HAP-1 (cell line): ENCODE measurements at places on chromosomes 7 and 10.

- no peak for DNase-seq
Observed at GRCh38 chr7:108613949-108614381, 44.3 kb downstream of the DNAJB9 start.

DNA sequence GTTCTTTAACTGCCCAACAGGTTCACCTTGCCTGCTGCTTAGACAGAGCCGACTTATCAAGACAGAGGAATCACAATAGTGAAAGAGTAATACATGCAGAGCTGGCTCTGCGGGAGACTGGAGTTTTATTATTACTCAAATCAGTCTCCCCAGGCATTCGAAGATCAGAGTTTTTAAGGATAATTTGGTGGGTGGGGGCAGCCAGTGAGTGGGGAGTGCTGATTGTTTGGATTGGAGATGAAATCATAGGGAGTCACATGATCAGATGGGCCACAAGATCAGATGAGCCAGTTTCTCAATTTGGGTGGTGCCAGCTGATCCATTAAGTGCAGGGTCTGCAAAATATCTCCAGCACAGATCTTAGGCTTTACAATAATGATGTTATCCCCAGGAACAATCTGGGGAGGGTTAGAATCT is 131.3 kb downstream of the AKR1D1 start:
- DNase-seq: peak; percentile 52

DNA sequence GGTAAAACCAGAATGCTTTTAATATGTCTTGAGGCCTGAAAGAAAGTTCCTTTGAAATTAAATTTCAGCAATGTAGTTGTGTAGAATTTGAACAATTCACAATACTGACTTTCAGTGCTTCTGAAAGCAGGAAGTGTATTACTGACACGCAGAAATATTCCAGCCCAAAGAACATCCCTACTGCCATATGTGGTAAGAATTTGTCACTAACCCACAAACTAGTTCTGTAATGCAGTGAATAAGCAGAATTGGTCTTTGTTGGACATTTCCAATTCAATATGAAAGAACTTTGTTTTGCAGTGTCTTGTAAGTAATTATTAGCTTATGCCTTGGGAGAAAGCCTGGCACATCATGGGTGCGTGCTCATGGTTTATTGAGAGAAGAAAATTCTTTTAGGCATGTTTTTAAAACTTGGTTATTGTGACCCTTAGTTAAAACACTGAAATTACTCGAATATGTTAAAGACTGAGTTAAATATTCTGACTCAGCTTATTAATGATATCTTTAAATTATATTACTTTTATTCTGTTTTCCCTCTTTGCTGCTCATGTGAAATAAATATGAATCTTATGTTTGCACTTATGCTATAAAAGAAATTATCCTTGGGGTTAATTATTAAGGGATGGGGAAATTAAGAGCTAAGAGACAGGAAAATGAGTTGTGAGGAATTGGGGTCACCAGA is 33.4 kb downstream of the PTPN12 start:
- no peak for DNase-seq

DNA sequence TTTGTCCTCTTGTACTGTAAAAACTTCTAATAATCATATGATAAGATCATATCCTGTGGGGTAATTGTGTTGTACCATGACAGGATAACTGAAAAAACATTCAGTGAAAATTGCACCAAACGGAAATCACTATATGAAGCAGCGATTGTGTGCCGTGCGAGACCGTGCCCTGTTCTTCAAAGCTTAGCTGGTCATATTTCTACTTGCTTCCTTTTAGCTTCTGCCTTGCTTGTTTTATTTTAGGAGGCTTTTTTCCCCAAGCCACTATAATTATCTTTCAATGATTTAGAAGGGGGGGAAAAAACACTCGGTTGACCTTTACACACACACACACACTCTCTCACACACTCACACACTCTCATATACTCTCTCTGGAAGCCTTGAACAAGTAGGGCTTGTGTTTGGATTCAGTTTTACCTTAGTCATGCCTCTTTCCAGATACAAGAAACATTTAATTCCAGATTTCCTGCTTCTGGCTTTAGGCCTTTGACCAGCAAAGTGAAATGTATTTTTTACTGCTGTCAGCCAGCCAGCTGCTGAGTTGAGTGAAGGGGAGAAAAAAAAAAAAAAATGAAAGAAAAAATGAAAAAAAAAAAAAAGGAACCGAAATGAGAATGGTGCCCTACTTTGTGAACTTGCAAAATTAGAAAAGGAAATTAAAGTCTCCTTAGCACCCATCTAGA is 181.4 kb downstream of the ARID5B start:
- no peak for DNase-seq

- DNase-seq: no peak
Observed at GRCh38 chr7:147833557-147833956, 757.0 kb upstream of the C7orf33 start.

DNA sequence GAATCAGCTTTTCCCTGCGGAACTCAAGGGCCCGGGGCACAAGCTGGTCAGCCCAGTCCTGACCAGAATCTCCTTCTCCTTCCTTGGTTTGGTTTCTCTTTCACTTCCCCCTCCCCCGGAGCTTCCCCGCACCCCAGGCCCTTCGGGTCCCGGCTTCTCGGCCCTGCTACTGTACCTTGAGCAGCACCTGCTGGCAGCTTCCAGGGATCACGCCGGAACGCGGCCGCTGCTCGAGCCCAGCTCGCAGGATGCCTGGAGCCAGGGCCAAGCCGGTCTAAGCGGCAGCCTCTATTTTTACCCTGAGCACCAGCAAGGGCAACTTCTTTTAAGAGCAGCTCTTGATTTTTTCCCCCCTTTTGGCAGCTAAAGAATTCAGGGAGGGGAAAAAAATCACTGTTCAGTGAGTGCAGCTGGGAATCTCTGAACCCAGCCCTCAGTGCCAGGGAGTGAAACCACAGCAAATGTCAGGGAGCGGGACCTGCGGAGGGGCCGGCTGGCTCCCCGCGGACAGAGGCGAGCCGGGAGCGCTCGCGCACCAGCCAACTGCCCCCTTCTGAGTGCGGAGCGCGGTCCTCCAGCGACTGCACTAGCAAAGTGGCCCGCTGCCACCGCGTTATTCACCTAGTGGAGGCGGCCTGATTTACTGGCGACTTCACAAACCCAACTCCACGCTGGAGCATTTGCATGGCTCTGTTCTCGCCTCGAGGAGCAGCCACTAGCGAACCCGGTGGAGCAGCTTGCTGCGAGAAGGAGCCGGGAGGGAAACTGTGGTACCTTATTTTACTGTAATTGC is 2.4 kb upstream of the INHBA start:
- DNase-seq: peak; percentile 86

DNA sequence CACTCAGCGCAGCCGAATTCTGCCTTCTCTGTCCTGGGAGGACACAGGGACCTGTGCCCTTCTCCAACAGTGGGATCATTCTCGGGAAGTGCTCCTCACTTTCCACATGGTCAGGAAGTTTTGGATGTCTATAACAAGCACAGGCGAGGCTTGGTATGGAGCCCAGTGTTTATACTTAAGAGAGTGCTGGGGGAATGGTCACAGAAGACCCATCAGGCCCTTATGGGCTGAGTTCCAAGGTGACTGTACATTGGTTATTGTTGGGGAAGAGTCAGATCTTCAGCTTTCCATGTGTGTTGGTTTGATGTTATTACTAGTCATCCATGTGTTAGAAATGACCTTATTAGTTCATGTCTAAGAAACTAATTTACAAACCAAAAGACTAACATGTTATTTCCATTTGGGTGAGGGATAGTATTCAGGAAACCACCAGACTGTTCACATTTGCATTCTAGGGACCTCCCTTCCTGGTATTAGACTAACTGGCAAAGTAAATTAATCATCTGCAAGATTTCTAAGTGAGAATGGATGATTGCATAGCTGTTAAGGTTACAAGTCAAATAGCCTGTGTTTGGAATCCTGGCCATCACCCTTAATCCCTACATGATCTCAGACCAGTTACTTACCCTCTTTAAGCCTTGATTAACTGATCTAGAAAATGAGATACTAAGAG is 834.2 kb downstream of the LRMDA start:
- no peak for DNase-seq

DNA sequence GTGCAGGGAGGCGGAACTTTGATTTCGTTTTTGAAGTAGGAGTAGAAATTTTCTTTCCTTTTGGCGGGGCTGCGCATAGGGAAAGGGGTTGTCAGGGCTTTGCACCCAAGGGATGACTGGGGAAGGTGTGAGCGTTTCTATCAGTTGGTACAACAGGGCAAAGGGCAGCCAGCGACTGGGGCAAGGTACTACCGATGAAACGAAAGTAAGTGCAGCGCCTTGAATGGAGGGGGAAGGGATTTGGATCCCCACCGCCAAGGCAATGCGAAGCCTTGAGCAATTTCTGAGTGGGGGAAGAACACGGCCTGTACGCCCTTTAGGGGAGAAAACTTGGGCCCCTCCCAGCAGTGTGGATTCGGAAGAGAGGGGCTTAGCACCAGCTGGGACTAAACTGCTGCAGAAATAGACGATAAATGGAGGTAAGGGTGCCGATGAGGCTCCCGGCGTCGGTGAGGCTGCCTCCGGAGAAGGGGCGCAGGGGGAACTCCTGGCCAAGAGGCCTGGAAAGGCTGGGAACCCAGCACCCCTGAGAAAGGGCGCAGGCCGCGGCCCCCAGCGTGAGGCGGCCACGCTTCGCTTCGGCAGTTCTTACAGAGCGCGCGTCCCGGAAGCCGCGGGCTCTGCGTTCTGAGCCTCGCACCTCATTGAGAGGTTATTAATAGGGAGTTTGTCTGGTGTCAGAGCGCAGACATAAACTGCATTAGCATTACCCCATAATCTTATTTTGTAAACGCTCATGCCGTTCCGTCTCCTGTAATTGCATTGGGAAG is 10.0 kb upstream of the TLX1 start:
- DNase-seq: no peak

- DNase-seq: no peak
Observed at GRCh38 chr10:107054469-107055156, 109.9 kb downstream of the SORCS1 start.

DNA sequence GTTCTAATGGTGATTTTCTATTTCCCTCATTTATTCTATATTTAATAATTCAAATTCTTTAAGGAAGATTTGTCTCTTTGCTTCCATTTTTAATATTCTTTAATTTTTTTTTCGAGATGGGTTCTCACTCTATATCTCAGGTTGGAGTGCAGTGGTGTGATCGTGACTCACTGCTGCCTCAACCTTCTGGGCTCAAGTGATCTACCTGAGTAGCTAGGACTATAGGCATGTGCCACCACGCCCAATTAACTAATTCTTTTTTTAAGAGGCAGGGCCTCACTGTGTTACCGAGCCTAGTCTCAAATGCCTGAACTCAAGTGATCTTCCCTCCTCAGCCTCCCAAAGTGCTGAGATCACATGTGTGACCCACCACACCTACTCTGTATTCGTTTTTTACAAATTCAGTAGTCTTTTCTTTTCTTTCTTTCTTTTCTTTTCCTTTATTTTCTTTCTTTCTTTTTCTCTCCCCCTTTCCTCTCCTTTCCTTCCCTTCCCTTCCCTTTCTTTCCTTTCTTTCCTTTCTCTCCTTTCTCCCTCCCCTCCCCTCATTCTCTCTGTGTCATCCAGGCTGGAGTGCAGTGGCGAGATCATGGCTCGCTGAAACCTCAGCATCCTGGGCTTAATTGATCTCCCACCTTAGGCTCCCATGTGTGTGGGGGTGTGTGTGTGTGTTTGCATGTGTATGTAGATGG is 323.1 kb downstream of the ADK start:
- no peak for DNase-seq

GRCh38 chr7:37363536-37364491 is 84.8 kb downstream of the ELMO1 start:
- no peak for DNase-seq

DNA sequence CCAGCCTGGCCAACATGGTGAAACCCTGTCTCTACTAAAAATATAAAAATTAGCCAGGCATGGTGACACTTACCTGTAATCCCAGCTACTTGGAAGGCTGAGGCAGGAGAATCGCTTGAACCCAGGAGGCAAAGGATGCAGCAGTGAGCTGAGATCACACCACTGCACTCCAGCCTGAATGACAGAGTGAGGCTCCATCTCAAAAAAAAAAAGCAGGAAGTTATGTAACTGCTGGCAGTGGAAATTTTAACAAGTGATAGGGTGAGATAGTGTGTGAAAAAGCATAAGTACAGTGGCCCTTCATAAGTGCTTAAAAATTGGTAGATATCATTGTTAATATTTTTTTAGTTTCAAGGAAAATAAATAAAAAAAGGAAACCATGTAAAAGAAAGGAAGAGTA is 12.3 kb downstream of the AKR1C3 start:
- DNase-seq: no peak

GRCh38 chr10:42879380-42880254 is 97.0 kb downstream of the BMS1 start:
- DNase-seq: no peak

GRCh38 chr10:111835574-111835973 is 348.0 kb downstream of the GPAM start:
- no peak for DNase-seq

DNA sequence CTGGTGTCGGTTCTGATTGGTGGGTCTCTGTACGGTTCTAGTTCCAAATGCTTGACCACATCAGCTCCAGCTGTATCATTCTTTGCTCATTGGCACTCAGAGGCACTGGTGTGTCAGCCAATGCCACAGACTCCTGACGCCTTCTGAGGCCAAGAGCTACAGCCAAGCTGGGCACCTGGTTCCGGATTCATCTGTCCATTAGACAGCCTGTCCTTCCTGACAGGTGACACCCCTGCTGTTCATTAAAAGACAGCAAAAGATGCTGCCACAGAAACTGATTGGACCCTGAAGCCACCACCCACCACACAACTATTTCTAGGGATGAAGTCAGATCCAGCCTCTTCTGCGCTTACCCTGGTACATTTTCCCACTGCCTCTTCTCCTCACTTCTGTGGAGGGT is 35.6 kb downstream of the COL13A1 start:
- DNase-seq: no peak

DNA sequence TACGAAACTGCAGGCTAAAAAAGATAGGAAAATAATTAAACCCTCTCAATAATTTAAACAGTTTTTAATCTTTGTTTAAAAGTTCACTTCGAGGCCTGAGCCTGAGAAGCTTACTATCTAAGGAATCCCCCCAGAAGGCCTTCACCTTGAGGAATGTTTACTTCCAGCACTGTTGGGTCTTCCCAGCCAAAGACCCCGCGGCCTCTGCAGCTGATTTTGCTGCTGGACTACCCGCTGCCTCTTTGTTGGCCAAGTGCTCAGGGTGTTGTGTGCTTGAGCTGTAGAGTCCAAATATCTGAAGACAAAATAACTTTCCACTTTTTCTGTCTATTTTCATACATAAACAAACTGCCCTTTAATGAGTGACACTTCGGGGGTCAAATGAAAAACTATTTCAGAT is 292.7 kb downstream of the GLRX3 start:
- no peak for DNase-seq

DNA sequence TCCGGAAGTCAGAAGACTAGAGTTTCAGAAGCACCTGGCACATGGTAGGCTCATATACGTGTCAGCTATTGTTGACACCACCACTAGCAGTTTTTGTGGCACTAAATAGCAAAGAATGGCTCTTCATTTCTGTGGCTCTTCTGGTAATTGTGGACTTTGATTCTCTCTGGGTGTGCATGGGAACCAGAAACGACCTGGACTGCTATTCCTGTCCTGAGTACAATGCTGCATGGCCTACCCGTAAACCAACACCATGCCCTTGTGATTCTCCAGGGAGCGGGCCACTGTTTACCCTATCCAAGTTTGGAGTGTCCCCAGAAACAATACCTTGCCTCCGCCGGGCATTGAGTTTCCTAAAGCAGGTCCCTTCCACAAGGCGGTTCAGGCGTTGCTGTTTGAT is 162.9 kb upstream of the AOAH start:
- no peak for DNase-seq
